ENCODE measurements at places on chromosomes 2 and 18. TPM values are rescaled to one million over a fixed set of nuclear protein-coding genes. Genes with fewer than 3 reads are reported as not detected.

- no peak for DNase-seq
Observed at GRCh38 chr2:170736628-170737027, 21.5 kb downstream of the SP5 start.

DNA sequence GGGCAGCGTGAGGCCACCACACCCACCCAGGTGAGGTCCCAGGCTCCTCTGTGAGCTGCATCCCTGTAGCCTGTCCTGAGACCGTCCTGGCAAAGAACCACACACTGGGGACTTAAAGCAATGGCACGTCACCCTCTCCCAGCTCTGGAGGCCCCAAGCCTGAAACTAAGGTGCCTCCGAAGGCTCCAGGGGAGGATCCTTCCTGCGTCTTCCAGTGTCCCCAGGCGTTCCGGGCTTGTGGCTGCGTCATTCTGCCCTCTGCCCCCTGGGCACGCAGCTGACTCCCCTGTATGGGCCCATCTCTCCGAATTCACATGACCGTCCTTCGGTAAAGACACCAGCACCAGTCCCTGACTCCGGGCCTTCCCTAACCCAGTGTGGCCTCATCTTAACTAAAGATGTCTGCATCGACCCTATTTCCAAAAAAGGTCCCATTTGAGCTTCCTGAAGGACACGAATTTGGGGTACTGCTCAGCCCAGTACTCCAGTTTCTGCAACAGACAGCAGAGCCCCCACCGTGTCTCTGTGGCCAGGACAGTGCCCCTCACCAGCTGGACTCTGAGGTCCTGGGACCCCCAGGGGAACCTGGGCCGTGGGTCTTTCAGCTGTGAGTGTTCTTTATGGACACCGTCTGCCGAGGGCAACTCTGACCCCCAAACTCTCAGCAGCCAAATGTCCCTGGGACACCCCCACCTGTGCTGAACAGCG lies 75.2 kb upstream of the CTDP1 start:
- DNase-seq = peak; percentile 48

- DNase-seq = no peak
Observed at GRCh38 chr2:14866736-14867352, 234.3 kb downstream of the LRATD1 start.

DNA sequence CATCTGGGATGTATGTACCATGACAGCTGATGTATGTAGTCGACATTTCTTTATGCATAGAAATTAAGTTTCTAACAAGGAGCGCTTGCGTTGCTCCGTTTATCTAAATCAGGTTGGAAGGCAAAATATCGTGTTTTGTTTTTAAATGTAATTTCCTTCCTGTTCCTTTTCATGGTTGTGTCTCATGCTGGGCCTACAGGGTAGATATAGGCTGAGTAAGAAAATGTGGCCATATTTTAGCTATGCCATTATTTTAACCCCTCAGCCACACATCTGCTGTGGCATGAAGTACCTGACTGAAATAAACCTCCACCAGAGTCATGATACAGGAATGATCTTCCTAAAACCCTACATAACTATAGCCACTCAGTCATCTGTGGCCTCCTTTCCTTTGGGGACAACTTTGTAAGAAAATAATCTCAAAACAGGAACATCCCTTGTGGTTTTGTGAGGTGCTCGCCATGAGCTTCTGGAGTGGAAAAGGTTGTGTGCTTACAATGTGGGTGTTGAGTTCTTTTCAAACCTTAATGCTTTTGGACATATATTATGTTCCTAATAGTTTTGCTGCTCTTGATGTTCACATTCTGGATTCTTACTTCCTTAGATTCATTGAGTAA lies 214.3 kb downstream of the FAM210A start:
- no peak for DNase-seq

DNA sequence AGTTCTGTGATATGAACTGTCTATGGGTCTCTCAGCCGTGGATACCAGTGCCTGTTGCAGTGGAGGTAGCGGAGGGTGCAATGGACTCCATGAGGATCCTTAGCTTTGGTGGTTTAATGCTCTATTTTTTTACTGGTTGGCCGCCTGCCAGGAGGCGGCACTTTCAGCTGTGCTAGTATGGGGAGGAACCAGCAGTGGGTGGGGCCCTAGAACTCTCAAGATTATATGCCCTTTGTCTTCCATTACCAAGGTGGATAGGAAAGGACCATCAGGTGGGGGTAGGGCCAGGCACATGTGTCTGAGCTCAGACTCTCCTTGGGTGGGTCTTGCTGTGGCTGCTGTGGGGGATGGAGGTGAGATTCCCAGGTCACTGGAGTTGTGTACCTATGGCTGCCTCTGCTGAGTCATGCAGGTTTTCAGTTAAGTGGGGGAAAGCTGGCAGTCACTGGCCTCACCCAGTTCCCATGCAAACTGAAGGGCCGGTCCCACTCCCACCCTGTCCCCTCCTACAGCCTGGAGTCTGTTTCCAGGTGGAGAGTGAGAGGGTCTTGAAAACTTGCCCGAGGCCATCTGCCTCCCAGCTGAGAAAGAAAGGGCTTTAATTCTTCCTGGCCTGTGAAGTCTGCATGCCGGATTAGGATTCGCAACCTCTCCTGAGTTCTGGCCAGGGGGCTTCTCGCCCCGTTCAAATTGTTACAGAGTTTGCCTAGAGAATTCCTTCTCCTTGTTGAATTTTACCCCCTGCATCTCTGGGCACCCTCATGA lies 14.5 kb downstream of the KCNS3 start:
- DNase-seq = no peak

- DNase-seq = no peak
Observed at GRCh38 chr2:133982256-133982655, 271.6 kb upstream of the MGAT5 start.

- DNase-seq = peak; percentile 71
Observed at GRCh38 chr2:100818606-100819369, 1.2 kb upstream of the NPAS2 start.

DNA sequence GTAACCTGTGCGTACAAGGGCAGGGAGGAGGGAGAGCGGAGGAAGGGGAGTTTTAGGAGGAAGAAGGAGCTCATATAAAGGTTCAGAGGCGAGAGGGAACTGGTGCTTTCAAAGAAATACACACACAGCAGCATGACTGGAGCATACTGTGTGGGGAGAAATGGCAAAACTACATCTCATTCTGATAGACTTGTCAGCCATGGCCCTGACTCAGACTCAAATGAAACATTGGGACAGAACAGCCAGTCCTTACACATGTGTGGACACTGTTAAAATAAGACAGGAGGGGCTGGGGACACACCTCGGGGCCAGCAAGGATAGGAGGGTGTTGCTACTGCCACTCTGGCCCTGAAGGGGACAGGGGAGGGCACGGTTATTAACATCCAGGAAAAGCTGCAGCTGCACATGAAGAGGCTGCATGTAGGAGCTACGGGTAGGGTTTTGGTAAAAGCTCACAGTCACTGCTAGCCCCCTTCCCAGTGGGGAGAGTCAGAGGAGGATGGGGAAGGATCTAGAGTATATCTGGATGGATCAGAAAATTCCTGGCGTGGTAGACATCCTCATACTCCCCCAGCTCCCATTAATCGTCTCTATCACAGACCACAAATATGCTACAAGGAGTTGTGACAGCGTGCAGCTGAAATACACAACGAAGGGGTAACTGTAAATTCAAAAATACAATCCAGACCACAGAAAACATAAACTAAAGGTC lies 110.5 kb downstream of the GATA6 start:
- DNase-seq = no peak

- DNase-seq = no peak
Observed at GRCh38 chr18:56627991-56628390, 10.4 kb downstream of the TXNL1 start.

DNA sequence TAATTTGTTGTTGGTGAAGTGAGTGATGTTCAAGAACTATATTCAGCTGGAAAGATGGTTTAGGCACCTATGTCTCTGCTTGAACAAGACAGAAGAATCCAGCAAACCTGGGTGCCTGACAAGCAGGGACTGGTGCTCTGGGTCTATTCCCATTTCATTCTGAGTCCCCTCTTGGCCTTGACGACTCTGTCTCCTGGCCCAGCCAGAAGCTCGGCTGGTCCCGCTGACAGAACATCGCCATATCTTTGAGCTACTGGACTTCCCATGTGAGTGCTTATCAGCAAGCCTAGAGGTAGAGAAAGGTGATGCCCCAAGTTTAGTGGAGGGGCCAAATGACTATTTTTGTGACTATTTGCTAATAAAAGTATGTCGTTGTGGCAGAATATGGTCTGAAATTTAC lies 48.2 kb downstream of the SDC1 start:
- peak; percentile 33 for DNase-seq

DNA sequence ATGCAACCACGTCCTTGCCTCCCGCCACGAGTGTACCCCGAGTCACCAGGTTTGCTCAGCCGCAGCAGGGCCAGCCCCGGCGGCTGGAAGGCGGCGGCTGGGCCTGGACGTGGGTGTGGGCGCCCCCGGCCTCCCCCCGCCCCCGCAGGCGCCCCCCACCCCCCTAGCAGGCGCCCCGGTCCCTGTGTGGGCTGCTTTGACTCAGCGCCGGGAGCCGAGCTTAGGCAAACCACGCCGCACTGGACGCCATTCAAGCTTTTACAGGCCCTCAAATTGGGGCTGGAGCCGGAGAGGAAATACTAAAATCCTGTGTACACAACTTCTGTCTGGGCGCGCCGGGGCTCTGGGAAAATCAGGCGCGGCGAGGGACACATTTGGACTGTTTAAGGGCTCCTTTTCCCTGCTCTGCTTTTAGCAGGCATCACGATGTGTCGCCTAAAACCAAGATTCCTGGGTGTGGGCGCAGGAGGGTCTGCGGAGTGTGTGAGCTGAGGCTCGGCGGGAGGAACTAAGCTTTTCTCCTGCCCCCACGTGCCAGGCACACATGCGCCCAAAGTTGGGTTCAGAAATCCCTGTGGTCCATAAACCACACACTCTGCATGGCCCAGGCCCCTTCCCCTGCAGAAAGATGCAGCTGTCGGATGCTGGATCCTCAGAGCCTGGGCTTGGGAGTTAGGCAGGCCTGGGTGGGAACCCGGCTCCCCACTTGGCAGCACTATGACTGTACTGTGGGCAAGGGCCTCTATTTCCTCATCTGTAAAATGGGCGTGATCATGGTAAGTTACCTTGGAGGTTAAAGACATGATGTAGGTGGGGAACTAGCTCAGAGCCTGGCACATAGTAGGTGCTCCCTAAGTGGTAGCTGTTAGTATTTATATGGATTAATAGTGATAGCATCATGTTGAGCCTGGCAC lies 57.6 kb downstream of the ATOH8 start:
- peak; percentile 78 for DNase-seq

GRCh38 chr2:11872247-11872947 lies 126.0 kb downstream of the LPIN1 start:
- no peak for DNase-seq

DNA sequence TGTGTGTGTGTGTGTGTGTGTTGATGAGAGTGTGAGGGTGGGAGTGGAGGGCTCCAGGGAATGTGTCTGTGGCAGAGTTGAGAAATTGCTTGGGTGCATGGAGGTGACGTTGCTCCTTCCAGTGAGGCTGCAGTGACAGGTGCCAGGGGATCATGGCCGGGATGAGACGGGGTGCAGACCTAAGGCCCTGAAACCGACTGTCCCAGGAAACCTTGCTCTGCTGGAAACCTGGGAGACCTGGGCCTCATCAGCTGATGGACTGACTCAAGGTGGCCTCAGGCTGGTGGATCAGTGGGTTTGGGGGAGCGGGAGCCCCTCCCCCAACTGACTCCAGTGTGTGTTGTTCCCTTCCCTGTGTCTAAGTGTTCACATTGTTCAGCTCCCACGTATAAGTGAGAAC lies 56.6 kb downstream of the INHBB start:
- peak; percentile 3 for DNase-seq

- DNase-seq = no peak
Observed at GRCh38 chr2:111669928-111670695, 213.9 kb downstream of the ANAPC1 start.

DNA sequence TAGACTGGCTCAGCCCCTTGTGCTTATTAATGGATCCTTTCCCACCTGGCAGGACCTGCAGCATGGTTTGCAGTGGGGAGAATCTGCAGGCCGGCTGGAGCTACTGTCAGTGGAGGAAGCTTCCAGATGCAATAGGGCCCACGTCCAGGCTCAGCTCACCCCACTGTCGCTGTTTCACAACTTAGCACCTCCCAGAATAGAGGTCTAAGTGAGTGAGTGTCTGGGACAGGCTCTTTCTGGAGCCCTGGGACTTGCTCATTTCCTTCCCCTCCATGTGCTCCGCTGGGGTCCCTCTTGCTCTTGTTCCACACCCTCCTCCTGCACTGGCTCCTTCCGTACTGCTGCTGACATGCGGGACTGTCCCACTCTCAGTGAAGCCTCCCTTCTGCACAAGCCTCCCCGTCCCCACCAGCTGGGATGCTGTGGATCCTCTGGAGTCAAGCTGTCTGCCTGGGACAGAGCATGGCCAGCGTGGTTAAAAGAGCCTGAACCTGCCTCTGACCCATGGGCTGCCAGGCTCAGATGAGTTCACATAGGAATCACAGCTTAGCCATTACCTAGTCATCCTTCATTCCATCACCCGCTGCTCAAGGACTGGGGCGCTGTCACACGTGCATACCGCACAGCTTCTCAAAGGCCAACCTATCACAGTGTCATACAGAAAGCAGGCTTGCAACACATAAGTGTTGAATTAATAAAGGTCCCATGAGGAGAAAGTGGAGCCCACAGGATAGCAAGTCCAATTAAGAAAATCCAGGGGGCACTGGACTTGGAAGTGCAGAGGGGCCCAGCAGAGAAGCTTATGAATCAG lies 135.9 kb downstream of the ACKR3 start:
- DNase-seq = no peak

DNA sequence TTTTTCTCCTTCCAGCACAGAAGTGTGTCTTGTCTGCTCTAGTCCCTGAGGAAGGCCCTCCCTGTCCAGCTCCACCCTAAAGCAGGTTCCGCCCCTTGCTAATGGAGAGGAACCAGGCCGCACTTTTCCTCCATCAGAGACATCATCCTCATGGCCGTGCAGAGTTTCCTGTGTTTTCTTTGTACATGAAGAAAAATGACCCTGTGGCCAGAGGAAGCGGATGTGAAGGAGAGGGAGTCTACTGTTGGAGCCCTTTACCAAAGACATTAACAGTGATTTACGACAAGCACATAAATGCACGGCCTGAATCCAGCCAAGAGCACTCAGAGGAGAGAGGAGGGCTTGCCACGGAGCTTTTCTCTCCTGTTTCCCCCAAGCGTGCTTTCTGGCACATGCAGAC lies 109.5 kb downstream of the RNF144A start:
- peak; percentile 57 for DNase-seq

DNA sequence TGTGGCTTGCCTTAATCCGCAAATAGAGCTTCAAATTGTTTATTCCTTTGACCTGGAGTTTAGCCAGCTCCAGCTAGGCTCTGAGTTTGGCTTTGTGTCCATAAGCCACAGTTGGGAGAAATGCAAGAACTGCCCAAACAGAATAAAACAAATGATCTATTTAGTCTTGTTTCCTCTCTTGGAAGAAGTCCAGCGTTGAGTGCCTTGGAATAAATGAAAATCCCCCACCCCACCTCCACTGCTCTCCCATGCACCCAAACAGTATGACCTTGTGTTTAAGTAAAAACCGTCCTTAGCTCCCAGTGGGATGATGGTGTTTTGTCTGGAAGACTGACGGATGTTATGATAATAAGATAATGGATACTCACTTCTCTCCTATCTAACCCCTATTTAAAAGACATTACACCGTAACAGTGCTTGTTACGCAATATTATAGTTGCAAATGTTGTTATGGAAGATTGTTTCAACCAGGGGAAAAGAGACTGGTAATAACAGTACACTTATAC lies 3.2 kb upstream of the SERPINE2 start:
- DNase-seq = no peak

- DNase-seq = no peak
Observed at GRCh38 chr18:44796429-44797428, 116.0 kb downstream of the SETBP1 start.

GRCh38 chr2:240588669-240589068 lies 2.1 kb downstream of the CAPN10 start:
- DNase-seq = peak; percentile 47

The UGT1A4 gene
- not detected for total RNA-seq

The LONRF2 gene
- 11.4 TPM for total RNA-seq

The LAMA1 gene
- total RNA-seq = 2.0 TPM

The ACMSD gene
- total RNA-seq = not detected

The MATN3 gene
- 8.8 TPM for total RNA-seq
